ENCODE measurements at places on chromosomes 5 and 9. TPM values are rescaled to one million over a fixed set of nuclear protein-coding genes. Genes with fewer than 3 reads are reported as not detected.

DNA sequence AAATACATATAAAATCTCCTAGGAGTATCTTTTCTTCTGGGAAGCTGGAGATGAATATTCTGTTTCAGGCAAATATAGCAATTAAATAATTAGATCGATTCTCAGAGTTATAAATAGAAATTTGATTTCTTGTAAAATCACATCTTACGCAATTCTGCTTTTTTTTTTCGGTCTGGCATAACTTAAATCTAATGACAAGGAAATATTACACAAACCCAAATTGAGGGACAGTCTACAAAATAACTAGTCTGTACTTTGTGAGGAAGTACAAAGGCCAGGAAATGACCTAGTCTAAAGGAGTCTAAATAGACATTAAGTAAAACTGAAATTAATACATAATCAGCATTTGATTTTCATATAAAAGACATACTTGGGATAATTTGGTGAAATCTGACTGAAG, 133.3 kb downstream of the KIAA0825 start:
- peak; percentile 30 for DNase-seq
- H3K36me3 ChIP-seq, result no peaks in the 10 kb centered on the region
- no peak overlapping the region for H3K4me3 ChIP-seq

DNA sequence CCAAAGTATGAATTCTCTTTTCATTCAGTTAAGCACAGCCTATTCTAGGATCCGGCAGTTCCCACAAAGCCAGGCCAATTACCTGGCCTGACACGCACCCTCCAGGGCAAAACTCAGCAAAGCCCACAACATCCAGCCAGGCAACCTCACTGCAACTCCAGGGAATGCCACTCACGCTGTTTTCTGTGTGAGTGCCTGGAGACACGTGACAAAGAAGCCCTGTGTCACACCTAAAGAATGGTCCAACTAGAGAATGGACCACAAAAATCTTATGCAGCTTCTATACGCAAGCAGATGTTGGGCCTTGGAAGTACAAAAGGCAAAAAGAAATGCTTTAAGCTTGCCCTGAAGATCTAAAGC, 20.2 kb downstream of the RETREG1 start:
- peaks cover 8% of the 10 kb centered on the region for H3K4me1 ChIP-seq
- DNase-seq, result no peak
- H3K27me3 ChIP-seq, result no peaks in the 10 kb centered on the region
- H3K27ac ChIP-seq, result no peak overlapping the region
- H3K4me3 ChIP-seq, result no peak overlapping the region
- H3K36me3 ChIP-seq, result peaks cover 4% of the 10 kb centered on the region

DNA sequence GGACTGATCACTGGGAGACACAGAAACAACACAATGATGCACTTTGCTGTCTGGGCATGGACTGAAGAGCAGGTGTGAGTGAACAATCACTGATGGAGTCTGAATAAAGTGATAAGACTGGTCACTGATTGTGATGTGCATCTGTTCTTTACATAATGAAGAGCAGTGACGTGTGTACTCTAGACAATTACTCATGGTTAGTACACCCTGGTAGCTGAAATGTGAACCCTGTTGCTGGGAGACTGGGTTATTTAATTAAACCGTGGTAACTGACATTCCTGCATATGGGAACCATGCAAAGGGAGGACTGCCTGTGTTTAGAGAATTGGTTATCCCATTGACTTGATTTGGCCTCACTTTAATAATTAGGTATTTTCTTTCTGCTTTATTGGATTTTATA, 202.9 kb downstream of the NR2F1-AS1 start:
- H3K4me1 ChIP-seq, result no peaks in the 10 kb centered on the region
- DNase-seq, result no peak
- no peaks in the 10 kb centered on the region for H3K27me3 ChIP-seq
- H3K36me3 ChIP-seq, result no peaks in the 10 kb centered on the region
- no peak overlapping the region for H3K4me3 ChIP-seq

The HAPLN1 gene
- not detected for polyA plus RNA-seq

DNA sequence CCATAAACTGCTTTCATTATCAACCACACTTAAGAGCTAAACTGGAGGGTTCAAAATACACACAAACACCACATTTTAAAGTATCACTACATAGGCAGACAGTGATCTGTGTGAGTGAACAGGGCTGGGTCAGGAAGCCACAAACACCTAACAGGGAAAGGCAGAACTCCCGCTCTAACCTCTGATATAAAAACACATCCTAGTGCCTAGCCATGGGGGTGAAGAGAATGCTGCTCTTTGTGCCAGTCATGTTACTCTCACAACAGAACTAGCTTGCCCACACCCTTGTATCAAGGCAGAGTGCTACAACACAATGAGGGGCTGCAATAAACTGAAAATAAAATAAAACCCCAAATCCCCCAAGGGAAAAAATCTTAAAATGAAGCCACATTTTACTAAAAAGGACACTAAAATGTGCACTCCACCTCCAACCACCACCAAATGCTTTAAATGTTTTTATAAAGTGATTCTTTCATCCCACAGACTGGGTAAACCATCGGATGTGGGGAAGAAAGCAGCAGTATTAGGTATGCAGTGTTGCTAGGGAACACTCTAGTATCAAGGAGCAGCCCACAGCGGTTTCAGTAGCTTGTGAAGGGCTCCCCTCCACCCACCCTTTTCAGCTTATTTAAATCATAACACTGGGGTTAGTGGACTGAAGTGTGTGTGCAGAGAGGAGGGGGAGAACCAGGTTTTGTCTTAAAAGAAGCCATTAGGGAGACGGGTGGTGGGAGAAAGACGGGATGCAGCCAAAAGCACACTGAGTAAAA, 64.5 kb downstream of the TMEM161B start:
- no peak for DNase-seq
- H3K4me1 ChIP-seq, result no peaks in the 10 kb centered on the region
- H3K36me3 ChIP-seq, result peaks cover 58% of the 10 kb centered on the region
- no peak overlapping the region for H3K4me3 ChIP-seq

Data from CD14-positive monocyte (primary cell).